Dermis blood vessel endothelial cell (primary cell): ENCODE measurements at places on chromosomes 2 and 18.

DNA sequence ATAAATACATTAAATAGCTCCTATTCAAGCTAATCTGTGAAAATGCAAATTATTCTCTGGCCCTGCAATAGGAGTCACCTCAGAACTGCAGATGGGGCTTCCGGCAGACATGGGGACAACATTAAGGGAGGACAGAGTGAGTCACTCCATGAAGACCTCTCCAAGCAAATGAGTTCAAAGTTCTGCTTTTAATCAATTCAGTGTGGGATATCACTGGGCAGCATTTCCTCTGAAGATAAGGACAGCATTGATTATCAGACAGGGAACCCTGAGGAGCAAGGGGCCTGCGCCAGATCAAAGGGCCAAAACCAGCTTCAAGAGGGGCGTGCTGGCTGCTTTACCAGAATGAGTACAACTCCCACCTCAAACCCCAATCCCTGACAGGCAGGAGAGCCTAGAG lies 356.9 kb upstream of the KLHL29 start:
- no peak for DNase-seq

- no peak for DNase-seq
These were observed 34.0 kb downstream of the BMPR2 start for GRCh38 chr2:202410092-202410491.

DNA sequence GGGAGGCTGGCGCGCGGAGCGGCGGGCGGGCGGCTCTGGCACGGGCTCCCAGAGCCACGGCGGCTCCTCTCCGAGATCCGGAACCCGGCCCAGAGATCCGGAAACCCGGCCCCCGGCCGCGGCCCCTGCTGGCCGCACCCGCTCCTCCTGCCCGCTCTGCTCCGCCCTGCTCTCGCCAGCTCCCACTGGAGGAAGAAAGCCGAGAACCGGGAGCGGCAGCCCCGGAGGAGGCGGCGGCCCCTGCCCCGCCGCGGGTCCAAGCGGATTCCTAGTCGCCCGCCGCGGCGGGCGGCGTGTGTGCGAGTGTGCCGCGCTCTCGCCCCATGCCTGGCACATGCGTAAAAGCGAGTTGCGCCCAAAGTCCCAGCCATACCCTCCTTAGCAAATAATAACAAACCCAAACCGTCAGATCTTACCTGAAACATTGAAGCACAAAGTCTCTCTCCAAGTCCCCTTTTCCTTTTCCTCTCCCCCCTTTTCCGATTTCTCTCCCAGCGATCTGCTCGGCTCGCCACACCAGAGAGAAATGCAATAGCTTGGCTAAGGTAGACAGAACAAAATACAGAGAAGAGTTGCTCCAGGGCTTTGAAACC lies 108.7 kb upstream of the KCTD1 start:
- DNase-seq: peak; percentile 61

- DNase-seq: peak; percentile 47
These were observed 47.6 kb downstream of the G6PC2 start for GRCh38 chr2:168948621-168949212.

DNA sequence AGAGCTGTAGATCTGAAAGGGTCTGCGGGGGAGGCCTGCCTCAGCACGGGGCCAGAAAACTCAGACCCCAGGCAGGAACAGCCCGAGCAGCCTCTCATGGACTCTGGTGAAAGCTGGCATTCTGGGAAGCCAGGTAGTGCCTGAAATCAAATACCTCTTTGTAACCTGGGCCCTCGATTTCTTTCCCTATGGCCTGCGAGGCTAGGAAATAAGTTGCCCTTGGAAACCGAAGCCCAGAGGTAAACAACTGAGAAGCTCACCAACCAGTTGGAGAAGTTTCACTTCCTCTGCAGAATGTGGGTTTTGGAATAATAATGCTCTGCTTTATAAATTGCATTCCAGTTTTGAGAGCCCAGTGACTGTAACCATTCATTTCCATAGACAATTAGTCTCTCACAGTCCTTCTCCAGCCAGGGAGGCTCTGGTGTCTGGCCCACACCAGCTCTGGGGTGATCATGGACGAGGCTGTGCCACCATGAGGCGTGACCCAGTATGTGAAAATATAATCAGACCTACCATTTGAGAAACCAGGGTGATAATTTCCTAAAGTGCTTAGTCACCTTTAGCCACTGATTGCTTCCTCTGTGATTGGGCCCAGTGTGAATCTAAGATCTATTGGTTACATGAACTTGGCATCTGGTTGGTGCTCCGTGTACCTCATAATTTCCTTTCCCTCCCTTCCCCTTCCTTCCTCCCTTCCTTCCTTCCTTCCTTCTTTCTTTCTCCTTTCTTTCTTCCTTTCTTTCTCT lies 133.1 kb upstream of the PELI1 start:
- DNase-seq: peak; percentile 46
